ENCODE measurements at places on chromosomes 3 and 15.

DNA sequence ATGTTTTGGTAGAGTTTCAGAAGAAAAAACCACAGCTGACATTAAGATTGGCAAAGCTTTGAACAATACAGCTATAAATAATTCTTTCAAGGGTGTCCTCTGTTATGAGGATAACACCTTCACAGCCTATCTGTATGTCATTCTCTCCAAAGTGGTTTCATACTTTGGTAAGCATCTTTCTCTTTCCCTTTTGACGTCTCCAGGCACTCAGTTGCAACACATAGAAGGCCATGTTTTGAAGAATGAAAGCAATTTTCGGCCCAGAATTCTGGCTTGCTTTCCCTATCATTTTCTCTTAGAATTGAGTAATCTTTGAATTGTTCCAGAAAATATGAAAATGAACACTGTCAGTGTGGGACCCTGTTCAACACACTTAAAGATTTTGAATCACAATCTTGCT lies 200.0 kb upstream of the CBLB start:
- DNase-seq: no peak

- DNase-seq: no peak
Observed at GRCh38 chr15:39517122-39517855, 63.6 kb upstream of the THBS1 start.

- DNase-seq: peak; percentile 38
Observed at GRCh38 chr15:59274126-59274970, 67.7 kb downstream of the LDHAL6B start.

- no peak for DNase-seq
Observed at GRCh38 chr15:57567891-57568290, 23.8 kb upstream of the MYZAP start.

GRCh38 chr3:37974121-37975083 lies 16.2 kb upstream of the VILL start:
- peak; percentile 69 for DNase-seq

GRCh38 chr3:52270252-52270754 lies 8.1 kb downstream of the WDR82 start:
- DNase-seq: peak; percentile 86

- no peak for DNase-seq
Observed at GRCh38 chr3:48962939-48963338, 27.1 kb upstream of the P4HTM start.

- DNase-seq: no peak
Observed at GRCh38 chr3:143529018-143529478, 319.2 kb downstream of the SLC9A9 start.

GRCh38 chr3:99753268-99753975 lies 64.2 kb upstream of the CMSS1 start:
- DNase-seq: peak; percentile 84

- DNase-seq: no peak
Observed at GRCh38 chr15:77636209-77636608, 3.5 kb upstream of the LINGO1 start.

DNA sequence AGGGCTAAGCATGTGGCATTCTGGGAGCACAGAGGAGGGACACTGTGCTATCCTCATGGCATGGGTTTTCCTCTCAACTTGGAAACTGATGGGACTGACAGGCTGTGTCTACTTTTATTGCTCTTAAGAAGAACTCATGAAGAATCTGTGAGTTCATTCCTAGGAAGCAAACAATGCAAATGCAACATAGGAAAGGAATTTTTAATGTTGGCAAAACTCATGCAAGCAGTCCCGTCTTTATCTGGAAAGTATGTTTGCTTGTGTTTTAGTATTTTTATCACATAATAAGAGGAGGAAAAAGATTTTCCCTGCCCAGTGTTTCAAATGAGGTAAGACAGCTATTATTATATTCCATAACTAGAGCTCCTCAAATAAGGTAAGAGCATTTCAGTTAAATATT lies 89.7 kb downstream of the TRIM42 start:
- DNase-seq: no peak

- DNase-seq: peak; percentile 63
Observed at GRCh38 chr3:135513106-135514059, 452.1 kb upstream of the PPP2R3A start.

- DNase-seq: no peak
Observed at GRCh38 chr15:31230630-31231485, 95.8 kb upstream of the KLF13 start.

- peak; percentile 84 for DNase-seq
Observed at GRCh38 chr15:55897560-55898336, 95.7 kb downstream of the NEDD4 start.

DNA sequence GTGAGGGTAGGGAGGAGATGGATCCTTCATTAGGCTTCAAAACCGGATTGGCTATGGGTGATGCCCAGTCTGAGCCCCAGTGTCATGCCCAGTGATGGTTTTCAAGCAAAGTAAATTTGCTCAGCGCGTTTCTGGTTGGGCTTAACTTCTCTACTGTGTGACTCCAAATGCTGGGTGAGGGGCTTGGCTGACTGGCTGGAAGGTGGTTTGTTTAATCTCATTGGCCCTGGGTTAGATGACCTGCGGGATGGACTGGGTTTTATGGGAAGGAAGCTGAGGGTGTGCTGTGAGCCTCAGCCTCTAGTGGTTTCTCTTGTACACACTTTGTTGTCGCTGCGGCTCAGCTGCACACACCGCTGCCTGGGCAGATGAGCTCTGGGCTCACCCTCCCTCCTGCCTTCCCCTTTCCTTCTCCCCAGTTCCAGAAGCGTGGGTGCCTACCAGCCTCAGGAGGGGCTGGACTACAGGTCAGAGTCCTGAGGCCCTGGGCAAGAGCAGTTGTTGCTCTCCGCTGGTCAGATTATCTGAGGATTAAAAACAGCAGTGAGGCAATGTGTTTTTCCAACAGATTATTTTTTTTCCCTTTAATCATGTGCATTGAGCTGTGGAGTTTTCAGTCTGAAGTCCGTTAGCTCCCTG lies 18.6 kb downstream of the PDIA5 start:
- DNase-seq: no peak

DNA sequence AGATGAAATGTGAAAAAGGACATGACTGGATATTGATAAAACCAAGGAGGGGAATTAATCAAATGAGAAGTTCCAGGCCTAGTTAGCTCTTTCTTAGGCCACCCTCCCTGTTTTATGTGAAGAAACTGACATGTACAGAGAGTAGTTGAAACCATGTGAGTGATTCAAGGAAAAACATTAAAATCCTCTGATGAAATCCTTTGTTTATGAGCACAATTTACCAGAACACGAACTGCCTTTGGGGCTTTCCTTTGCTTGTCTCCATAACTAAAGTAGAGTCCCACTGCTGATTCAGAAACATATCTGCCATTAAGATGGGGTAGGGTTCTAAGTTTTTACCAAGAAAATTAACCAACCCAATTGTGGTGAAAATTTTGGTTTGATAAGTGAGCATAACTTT lies 558.3 kb downstream of the NR2F2 start:
- DNase-seq: no peak

- no peak for DNase-seq
Observed at GRCh38 chr15:74482661-74483060, 21.7 kb upstream of the UBL7 start.

DNA sequence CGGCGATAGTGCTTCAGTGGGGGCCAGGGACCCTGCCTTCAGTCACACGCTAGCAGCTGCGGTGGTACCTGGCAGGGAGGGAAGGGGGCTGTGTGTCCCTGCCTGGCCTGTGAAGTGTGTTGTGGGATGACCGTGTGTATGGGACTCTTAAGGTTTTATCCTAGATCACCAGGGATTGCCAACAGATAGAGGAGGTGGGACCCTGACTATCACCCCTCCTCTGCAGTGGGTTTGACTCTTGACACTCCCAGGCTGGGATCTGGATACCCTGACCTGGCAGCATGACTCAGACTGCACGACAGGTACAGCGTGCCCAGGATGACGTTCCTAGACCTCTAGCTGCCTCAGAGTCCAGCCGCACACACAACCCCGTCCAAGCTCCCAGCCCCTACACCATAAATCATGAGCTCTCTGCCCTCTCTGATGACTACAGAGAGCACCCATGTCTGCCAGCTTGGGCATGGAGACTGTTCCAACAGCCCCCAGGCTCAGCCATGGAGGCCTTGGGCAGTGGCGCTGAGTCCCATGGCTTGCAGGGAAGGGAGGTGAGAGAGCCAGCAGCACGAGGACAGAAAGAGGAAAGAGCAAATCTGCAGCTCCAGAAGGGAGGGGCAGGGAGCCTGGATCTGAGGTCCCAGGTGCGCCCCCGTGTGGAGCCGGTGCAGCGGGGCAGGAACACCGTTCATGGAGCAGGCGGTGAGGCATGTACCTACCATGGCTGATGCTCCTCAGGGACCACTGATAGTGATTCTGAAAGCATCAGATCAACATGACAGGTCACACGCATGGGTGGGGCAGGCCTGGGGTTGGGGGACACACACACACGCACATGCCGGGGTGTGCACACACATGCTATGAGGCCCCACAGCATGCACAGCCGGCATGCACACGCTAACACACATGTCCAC lies 71.0 kb downstream of the ADAMTS7 start:
- no peak for DNase-seq

DNA sequence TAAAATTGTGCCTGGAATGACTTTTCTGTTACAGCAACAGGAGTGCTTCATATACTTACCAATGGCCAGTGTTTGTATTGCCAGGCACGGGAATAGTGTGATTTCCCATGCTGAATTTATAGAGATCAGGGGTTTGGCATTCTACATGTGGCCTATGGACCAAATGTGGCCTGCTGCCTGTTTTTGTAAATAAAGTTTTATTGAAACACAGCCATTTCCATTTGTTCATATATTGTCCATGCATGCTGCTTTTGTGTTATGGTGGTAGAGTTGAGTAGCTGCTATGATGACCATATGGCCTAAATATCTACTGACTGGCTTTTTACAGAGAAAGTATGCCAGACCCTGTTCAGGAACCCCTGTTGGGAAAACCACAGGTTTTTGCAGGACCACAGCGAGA lies 55.6 kb downstream of the SLCO3A1 start:
- DNase-seq: no peak

DNA sequence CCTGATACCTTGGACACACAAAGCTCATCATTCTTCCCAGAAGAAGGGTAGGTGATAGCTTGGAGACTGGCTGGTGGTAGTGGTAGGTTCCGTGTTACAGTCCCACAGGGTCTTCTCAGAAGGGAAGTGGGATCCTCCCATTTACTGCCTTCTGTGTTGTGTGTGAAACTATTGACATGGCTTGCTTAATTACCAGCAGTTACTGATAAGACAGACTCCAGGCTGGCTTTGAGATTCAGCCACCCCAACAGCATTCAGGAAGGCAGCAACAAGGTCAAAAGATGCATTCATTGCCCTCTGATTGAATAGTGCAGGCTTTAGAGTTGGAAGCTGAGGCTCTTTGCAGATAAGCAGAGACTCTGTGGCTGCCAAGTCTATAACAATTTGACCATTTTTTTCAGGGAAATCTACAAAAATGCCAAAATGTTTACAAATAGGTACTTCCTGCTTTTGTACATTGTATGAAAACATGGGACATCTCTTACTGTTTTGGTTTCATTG lies 7.7 kb downstream of the ARNT2 start:
- no peak for DNase-seq

GRCh38 chr3:62884096-62884870 lies 9.1 kb upstream of the CADPS start:
- no peak for DNase-seq

- no peak for DNase-seq
Observed at GRCh38 chr15:82894971-82895520, 57.5 kb downstream of the HOMER2 start.

DNA sequence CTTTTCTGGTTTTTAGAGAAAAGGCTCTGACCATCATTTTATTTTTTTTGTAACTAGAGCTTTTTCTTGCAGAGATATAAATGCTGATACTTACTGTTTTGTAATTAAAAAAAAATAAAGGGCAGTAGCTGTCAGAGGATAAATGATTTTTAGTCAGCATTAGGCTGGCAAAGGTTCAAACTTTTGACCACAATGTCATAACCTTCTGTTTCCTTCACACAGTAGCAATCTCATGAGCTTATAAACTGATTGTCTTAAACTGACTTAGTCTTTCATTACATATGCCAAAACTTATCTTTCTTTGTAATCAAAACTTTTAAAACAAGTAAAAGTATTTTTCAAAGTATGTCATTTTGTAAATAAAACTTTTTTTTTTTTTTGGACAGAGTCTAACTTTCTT lies 841.9 kb downstream of the OTOL1 start:
- DNase-seq: no peak

- no peak for DNase-seq
Observed at GRCh38 chr3:128319107-128319506, 147.6 kb downstream of the DNAJB8 start.

GRCh38 chr15:75050283-75050682 lies 26.9 kb downstream of the PPCDC start:
- no peak for DNase-seq

DNA sequence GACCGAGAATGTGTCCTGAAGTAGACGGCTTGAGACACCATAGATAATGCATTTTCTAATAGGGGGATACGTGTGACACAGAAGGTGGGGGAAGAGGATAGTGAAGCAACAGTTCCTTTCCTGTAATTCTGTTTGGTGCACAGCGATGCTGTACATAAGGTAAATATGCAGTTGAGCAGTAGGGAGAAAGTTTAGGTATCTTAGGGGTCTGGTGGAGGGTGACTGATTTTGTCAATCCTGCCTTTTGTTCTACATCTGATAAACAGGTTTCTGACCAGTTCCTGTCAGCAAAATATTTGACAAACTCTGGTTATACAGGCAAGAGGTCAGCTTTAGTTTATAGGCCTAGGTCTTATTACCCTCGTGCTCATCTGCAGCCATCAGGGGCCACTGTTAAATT lies 71.3 kb downstream of the TRAK1 start:
- DNase-seq: no peak

DNA sequence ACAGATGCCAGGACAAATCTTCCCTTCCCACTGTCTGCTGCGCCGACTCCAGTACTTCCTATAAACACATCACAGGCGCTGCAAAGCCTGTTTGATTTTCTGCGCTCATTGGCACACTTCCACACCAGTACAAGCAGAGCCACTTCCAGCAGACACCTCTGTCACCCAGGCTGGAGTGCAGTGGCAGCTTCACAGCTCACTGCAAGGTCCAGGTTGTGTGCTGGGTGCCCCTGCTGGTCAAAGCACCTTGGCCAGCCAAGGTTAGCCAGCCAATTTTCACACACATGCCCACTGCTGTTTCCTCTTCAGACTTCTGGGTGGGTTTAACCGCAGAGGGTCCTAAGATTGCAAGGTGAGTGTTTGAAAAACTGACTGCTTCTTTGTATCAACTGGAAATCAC lies 4.9 kb downstream of the CHDH start:
- no peak for DNase-seq

GRCh38 chr3:42442640-42443039 lies 32.2 kb upstream of the LYZL4 start:
- no peak for DNase-seq

DNA sequence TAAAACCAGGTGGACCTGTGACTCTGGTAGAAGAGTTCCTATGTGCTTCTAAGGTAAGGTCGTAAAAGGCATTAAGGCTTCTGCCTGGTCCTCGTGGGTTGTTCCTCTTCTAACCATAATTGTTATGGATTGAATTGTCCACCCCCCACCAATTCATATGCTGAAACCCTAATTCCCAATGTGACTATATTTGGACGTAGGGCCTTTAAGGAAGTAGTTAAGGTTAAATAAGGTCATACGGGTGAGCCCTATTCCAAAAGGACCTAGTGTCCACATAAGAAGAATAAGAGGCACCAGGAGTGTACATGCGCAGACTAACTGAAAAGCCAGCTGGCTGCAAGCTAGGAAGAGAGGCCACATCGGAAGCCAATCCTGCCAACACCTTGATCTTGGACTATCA lies 1.9 kb downstream of the ADPGK start:
- DNase-seq: no peak
